ENCODE measurements at places on chromosomes 2 and 18.

- no peak for DNase-seq
Measured at GRCh38 chr18:21593540-21594257, 6.8 kb downstream of the ESCO1 start.

DNA sequence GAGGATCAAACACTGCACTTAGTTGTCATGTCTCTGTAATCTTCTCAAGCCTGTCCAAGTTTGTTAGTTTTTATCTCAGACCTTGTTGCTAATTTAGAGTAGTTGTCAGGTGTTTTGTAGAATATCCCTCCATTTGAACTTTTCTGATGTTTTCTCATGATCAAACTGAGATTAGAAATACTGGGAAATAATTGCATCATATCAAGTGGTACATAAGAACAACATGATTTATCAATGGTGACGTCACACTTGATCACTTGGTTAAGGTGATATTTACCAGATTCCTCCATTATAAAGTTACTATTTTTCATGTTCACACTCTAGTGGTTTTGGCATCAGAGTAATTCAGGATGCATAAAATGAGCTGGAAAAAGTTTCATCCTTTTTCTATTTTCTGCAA, 1182.4 kb upstream of the ZEB2 start:
- no peak for DNase-seq

DNA sequence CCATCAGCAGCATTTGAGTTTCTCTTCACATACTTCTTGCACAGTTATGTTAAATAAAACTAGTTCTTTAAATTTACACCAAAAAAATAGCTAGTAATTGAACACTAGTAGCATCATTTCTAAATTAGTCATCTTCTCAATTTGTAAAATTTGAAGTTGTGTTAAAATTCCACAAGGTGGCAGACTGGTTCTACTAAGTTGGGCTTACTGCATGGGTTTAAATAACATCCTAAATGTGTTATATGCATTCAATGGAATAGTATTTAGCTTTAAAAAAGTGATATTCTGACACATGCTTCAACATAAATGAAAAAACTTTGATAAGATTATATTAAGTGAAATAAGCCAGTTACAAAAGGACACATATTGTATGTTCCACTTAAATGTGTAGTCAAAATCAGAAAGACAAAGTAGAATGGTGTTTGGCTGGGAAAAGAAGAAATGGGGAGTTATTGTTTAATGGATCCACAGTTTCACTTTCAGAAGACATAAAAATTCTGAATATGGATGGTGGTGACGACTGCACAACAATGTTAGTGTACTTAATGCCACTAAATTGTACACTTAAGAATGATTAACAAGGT, 28.7 kb upstream of the RPRD1A start:
- peak; percentile 64 for DNase-seq

- no peak for DNase-seq
Measured at GRCh38 chr18:36415625-36416024, 118.1 kb downstream of the FHOD3 start.

DNA sequence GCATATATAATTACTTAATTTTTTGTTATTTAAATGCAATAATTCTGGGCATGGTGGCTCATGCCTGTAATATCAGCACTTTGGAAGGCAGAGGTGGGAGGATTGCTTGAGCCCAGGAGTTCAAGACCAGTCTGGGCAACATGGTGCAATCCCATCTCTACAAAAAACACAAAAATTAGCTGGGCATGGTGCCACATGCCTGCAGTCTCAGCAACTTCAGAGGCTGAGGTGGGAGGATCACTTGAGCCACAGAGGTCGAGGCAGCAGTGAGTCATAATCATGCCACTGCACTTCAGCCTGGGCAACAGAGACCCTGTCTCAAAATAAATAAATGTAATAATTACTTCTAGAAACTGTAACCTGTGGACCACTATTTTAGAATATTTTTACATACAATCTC, 21.5 kb upstream of the TMEM87B start:
- peak; percentile 89 for DNase-seq

GRCh38 chr2:224271617-224272236, 130.2 kb downstream of the FAM124B start:
- DNase-seq = no peak

GRCh38 chr2:19790291-19790690, 111.5 kb downstream of the TTC32 start:
- DNase-seq = no peak

GRCh38 chr2:24616616-24617015, 125.6 kb downstream of the NCOA1 start:
- no peak for DNase-seq

DNA sequence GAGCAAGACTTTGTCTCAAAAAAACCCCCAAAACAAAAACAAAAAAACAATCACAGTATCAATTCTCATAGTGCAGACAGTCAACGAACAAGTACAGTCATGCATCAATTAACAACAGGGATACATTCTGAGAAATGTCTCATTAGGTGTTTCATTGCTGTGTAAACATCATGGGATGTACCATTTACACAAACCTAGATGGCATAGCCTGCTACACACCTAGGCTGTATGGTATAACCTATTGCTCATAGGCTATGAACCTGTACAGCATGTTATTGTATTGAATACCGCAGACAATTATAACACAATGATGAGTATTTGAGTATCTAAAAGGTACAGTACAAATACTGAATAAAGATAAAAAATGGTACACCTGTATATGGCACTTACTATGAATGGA, 67.8 kb upstream of the LMAN1 start:
- no peak for DNase-seq

- no peak for DNase-seq
Measured at GRCh38 chr2:134457765-134458472, 204.0 kb downstream of the MGAT5 start.

GRCh38 chr18:76480913-76481312, 14.1 kb downstream of the ZNF516 start:
- DNase-seq = no peak

GRCh38 chr2:12155303-12156051, 409.0 kb downstream of the LPIN1 start:
- DNase-seq = peak; percentile 87

DNA sequence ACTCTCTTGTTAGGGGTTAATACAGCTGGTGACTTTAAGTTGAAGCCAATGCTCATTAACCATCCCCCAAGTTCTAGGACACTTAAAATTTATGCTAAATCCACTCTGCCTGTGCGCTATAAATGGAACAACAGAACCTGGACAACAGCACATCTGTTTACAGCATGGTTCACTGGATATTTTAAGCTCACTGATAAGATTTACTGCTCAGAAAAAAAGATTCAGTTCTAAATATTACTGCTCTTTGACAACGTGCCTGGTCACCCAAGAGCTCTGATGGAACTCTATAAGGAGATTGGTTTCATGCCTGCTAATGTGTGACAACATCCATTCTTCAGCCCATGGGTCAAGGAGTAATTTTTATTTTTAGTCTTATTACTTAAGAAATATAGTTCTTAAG, 27.5 kb downstream of the RNF103 start:
- DNase-seq = no peak

DNA sequence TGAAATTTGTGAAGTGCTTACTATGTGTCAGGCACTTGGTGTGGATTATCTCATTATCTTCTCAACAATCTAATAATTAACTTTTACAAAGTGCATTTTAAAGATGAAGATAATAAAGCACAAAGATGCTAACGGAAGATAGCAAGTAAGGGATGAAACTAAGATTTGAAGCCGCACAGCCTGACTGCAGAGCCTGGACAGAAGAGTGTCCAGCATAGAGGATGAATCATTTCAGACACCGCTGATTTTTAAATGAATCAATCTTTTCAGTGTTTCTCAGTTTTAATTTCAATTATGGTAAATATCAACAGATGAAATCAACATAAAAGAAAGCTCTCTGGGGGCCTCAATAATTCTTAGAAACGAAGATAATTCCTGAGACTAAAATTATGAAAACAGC, 24.5 kb upstream of the STAM2 start:
- DNase-seq = no peak

- DNase-seq = peak; percentile 99
Measured at GRCh38 chr2:105396254-105397024, 2.4 kb downstream of the FHL2 start.

DNA sequence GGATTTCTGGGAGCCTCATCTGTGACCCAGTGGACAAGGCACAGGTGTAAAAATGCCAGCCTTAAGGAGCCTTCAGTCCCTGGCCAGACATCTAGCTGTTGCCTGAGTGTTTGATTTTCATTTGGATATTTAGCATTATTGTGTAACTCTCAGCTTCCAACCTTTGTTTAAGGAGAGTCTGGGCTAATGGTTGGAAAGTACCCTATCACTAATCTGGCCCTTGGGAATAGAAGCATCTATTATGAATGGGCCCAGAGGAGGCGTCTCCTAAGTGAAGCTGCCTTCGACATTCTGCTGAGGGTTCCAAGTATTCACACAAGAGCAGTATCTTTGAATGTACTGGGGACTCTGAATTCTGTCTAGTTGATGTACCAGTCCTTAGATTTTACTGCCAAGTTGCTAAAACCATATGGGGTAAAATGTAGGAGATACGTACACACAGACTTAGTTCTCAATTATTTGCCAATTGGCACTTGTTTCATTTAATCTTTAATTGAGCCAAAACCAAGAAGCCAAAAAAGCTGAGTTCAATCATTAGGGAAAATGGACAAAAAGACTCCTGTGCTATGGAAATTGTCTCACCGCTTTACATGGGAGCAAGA, 7.2 kb upstream of the ANKRD29 start:
- DNase-seq = no peak

- DNase-seq = peak; percentile 11
Measured at GRCh38 chr2:189379731-189380261, 61.5 kb upstream of the WDR75 start.

All from MCF 10A (cell line).